ENCODE measurements at places on chromosomes 1 and 21.

GRCh38 chr1:231279683-231280082, 38.7 kb downstream of the GNPAT start:
- DNase-seq = no peak

- DNase-seq = no peak
Measured at GRCh38 chr21:38486221-38486620, 12.1 kb downstream of the ERG start.

DNA sequence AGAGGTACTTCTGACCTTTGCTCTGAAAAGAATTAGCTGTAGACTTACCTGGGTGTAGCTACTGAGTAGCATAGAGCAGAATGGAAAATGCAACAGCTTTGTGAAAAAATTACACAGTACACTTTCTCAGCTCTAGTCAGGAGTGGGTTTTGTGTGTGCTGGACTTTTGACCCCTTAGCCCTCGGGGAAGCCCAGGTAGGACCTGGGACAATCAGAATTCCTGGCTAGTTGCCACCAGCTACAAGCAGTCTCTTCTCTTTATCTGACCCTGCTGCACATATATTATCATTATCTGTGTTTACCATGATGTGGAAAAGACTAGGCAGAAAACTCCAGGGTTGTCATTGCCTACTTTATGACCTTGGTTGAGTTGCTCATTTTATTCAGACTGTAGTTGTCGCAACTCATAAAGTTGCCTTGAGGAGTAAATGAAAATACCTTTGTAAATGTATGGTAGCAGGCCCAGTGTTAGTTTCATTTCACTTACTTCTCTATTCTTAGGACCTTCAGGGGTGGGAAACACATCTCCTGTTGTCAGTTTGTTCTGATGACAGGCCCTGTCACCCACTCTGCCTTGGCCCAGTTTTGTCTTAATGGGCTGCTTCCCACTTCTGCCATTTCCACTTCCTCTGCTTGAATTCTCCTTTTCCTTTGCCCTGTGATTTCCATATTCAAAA, 5.4 kb downstream of the NEK7 start:
- DNase-seq = no peak

DNA sequence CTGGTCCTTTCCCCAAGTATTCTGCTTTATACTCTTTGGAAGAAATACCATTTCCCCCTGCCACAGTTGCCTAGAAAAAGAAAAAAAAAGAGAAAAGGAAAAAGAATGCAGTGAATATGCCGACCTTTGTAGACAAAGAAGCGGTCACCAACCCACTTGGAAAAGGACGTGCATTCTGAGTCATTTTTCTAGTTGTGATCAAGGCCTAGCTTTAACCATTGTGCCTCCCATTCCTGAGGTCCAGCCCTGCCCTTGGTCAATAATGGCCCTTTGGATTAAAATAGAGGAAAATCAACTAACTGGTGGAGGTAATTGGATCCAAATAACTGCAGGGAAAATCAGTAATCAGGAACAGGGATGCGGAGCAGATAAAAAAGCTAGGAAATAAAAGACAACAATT, 24.8 kb downstream of the S1PR1 start:
- no peak for DNase-seq

- no peak for DNase-seq
Measured at GRCh38 chr1:94258873-94259331, 21.5 kb upstream of the ARHGAP29 start.

DNA sequence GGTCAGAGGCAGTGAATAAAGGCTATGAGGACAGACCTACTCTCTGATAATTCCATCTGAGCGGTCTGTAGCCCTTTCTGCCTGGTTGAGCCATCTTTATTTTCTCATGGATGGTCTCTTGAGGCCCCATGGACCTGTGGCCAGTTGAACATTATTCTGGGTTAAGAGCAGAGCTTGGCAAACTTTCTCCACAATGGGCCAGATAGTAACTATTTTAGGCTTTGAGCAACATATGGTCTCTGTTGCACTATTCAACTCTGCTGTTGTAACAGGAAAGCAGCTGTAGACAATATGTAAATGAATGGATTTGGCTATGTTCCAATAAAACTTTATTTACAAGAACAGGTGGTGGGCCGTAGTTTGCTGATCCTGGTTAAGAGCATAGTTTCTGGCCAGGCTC, 62.7 kb downstream of the KAZN start:
- DNase-seq = no peak

GRCh38 chr1:52601991-52602855, at the start of gene GPX7:
Gene GPX7 (plus strand): TSS chr1:52602371. CDS start chr1:52602410, 39 bp downstream.
- peak; percentile 64 for DNase-seq

GRCh38 chr1:227774051-227774731, 39.0 kb downstream of the SNAP47 start:
- DNase-seq = no peak

DNA sequence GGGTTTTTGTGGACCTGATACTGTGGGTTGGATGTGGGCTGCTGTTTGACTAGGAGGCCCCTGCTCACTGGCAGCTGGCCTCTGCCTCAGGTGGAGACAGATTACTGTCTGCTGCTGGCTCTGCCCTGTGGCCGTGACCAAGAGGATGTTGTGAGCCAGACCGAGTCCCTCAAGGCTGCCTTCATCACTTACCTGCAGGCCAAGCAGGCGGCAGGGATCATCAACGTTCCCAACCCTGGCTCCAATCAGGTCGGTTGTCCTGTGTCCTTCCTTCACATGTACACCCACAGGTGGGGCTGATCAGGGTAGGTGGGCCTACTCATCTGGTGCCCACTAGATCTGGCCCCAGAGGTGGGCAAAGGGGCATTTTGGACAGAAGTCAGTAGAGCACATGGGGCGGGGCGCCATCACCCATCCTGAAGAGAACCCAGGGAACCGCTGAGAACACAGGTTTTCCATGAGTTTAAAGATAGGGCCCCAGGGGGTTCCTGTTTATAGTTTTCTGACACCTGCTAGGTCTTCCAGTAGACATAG, 37.2 kb downstream of the ZBTB17 start:
- DNase-seq = no peak

GRCh38 chr1:186210258-186210657, 164.8 kb downstream of the TPR start:
- DNase-seq = no peak

- DNase-seq = no peak
Measured at GRCh38 chr1:111145542-111145941, 5.5 kb downstream of the CEPT1 start.

GRCh38 chr21:24895885-24896734, 711.2 kb downstream of the MRPL39 start:
- no peak for DNase-seq
